ENCODE measurements at places on chromosomes 1 and 21. TPM values are rescaled to one million over a fixed set of nuclear protein-coding genes. Genes with fewer than 3 reads are reported as not detected.

The LCE1F gene
- not detected for total RNA-seq

The MPL gene
- not detected for total RNA-seq

The HTR6 gene
- total RNA-seq: not detected

The C1orf52 gene
- total RNA-seq: 35.7 TPM

The LCE2C gene
- not detected for total RNA-seq

The TEDDM1 gene
- not detected for total RNA-seq

The XKR8 gene
- total RNA-seq: 3.6 TPM

The SLC6A9 gene
- 7.4 TPM for total RNA-seq

The HUNK gene
- 0.20 TPM for total RNA-seq

The ADCY10 gene
- 0.05 TPM for total RNA-seq

The TNFRSF18 gene
- 135 TPM for total RNA-seq

The KIF14 gene
- total RNA-seq: 13.9 TPM

The TAS1R3 gene
- 0.14 TPM for total RNA-seq

The HHAT gene
- 0.99 TPM for total RNA-seq

The LRRC53 gene
- total RNA-seq: not detected

The TSSK3 gene
- total RNA-seq: 0.90 TPM

The RPTN gene
- total RNA-seq: not detected

The HSD3B2 gene
- not detected for total RNA-seq

The MIB2 gene
- 40.1 TPM for total RNA-seq

The ZBTB8A gene
- 0.16 TPM for total RNA-seq

The SYDE2 gene
- 4.8 TPM for total RNA-seq

The GIPC2 gene
- 0.41 TPM for total RNA-seq

The SLC25A34 gene
- 0.56 TPM for total RNA-seq

The TNNI3K gene
- total RNA-seq: 0.52 TPM

The CLCA4 gene
- not detected for total RNA-seq

The SHISA4 gene
- total RNA-seq: 0.47 TPM

The FMO5 gene
- 0.16 TPM for total RNA-seq

The SCYL3 gene
- 8.4 TPM for total RNA-seq

The SPATA21 gene
- not detected for total RNA-seq

The TMPRSS2 gene
- total RNA-seq: not detected

The PARS2 gene
- total RNA-seq: 6.7 TPM

The LRRC71 gene
- not detected for total RNA-seq

The AGT gene
- not detected for total RNA-seq

The PLA2G5 gene
- total RNA-seq: not detected

The CA14 gene
- not detected for total RNA-seq

The RXRG gene
- total RNA-seq: not detected

The RHOU gene
- 1.2 TPM for total RNA-seq

The PTGFRN gene
- 7.0 TPM for total RNA-seq

The DNAJC28 gene
- 0.22 TPM for total RNA-seq

The KIF17 gene
- total RNA-seq: not detected

The LAPTM5 gene
- total RNA-seq: 237 TPM

The THEM4 gene
- 22.0 TPM for total RNA-seq

The CDK18 gene
- total RNA-seq: 8.4 TPM

The PCP4L1 gene
- total RNA-seq: 0.18 TPM

The ZNF695 gene
- 2.6 TPM for total RNA-seq

The OPRD1 gene
- not detected for total RNA-seq

The ECM1 gene
- total RNA-seq: 0.74 TPM

The TMEM240 gene
- 0.45 TPM for total RNA-seq

The RPE65 gene
- not detected for total RNA-seq

The FGR gene
- total RNA-seq: 0.56 TPM

The NBPF26 gene
- 18.7 TPM for total RNA-seq

The ABCG1 gene
- total RNA-seq: 12.7 TPM

The PLPPR5 gene
- 0.07 TPM for total RNA-seq

The ERG gene
- total RNA-seq: not detected

The TMEM269 gene
- 0.22 TPM for total RNA-seq

Data from activated CD8-positive, alpha-beta T cell treated with anti-CD3 and anti-CD28 coated beads for 36 hours (primary cell).